DMS79 treated with DMSO at 0.1 percent for 48 hours (cell line): ENCODE measurements at places on chromosomes 12 and 14.

GRCh38 chr12:83161456-83161855 lies 474.8 kb downstream of the TMTC2 start:
- DNase-seq = no peak

DNA sequence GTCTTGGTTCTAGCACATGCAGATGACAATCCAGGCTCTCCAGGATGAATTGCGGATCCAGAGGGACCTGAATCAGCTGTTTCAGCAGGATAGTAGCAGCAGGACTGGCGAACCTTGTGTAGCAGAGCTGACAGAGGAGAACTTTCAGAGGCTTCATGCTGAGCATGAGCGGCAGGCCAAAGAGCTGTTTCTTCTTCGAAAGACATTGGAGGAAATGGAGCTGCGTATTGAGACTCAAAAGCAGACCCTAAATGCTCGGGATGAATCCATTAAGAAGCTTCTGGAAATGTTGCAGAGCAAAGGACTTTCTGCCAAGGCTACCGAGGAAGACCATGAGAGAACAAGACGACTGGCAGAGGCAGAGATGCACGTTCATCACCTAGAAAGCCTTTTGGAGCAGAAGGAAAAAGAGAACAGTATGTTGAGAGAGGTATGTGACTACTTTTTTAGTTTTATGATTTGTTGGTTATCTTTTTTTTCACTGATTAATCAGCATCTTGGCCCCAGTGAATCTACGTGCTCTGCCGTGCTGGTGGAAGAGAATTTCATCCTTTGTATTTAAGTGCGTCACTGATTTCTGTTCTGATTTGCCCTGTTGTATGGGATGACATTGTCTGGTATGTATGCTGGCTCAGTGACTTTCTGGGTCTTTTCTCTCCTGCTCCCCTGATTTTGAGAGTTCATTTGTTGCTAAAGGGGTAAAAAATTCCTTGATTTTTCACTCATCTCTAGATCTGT lies 92.3 kb downstream of the ERC1 start:
- DNase-seq = no peak

GRCh38 chr12:67621112-67621511 lies 27.4 kb upstream of the DYRK2 start:
- no peak for DNase-seq

GRCh38 chr12:77437206-77437605 lies 371.8 kb upstream of the E2F7 start:
- no peak for DNase-seq

DNA sequence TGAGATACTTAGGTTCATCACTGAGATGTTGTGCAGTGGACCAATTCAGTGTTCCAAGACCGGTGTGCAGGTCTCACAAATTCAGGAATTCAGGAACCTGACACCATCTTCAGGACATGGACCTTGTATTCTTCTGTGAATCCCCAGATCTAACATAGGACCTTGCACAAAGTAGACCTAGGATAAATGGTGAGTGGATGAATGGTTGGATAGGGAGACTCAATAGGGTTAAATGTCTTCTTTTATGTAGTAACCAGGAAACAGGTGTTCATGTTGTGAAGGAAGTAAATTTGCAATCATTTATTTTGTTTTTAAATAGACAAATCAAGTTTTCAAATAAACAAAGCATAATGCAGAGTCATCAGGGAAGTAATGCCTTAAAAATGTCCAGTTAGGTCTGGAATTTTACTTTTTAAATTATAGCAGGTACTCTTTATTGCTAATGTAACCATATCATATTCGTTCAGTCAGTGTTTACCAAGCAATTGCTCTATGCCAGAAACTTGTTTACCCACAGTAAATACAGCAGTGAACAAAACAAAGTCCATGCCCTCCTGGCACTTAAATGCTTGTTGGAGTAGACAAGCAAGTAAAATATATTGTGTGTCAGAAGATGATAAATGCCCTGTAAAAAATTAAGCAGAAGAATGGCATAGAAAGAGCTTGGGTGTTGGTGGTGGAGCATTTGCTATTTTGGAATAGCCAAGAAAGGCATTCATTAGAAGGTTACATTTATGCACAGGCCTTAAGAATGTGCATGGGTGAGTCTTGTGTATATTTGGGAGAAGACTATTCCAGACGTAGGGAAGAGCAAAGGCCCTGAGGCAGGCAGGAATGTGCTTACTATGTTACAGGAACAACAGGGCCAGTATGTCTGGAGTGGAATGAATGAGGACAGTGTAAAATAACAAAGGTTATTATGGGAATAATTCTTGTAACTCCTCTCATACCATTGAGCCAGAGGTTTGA lies 26.3 kb downstream of the RXYLT1 start:
- DNase-seq = peak; percentile 20

GRCh38 chr14:38611928-38612327 lies 356.0 kb upstream of the CLEC14A start:
- DNase-seq = no peak

- DNase-seq = no peak
These were observed 10.2 kb upstream of the CMKLR1 start for GRCh38 chr12:108349278-108349688.
